ENCODE measurements at places on chromosomes 3 and 15.

- no peak for DNase-seq
These were observed 129.9 kb upstream of the TGFBR2 start for GRCh38 chr3:30476368-30477084.

DNA sequence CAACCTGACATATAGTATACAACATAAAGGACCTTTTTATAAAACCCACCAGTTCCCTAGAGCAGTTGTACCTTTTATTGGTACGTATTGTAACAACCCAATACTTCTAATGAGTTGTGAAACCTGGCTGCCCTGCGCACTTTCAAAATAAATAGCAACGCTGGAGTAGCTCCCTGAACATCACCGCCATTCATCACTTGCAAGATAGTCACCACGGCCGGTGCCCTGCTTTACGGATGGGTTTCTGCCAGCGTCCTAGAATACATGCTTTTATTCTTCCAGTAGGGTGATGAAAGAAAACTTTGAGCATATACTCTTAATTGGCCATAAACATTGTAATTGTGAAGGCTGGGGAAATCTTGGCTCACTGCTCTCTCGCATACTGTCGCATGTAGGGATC is 220.7 kb downstream of the TBL1XR1 start:
- DNase-seq = no peak

GRCh38 chr15:72318408-72318942 is 1.5 kb downstream of the CELF6 start:
- DNase-seq = no peak

- DNase-seq = no peak
These were observed 72.3 kb downstream of the FGF12 start for GRCh38 chr3:192655040-192655439.

- DNase-seq = no peak
These were observed 121.1 kb downstream of the ROBO2 start for GRCh38 chr3:77160931-77161497.

- DNase-seq = no peak
These were observed 35.1 kb downstream of the RAF1 start for GRCh38 chr3:12628813-12629212.

DNA sequence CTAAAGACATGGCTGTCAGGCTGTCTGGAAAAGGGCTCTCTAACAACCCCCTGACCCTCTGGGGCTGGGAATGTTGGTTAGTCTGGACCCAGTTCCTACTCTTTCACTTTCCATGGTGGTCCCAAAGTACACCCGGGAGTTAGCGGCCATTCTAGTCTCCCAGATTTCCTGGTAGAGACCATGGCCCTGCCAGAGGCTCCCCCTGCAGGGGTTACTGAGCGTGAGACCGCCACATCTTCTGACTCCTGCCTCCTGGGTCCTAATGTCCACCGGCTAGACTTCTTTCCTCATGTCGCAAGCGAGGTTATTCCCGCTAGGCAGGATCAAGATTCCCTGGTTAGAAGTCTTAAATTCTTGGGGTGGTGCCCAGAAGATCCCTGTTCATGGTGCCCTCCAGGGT is 540.0 kb upstream of the ROBO1 start:
- no peak for DNase-seq
